Activated CD4-positive, alpha-beta T cell treated with anti-CD3 and anti-CD28 coated beads, Interleukin-2, amount 10 ng/mL, durations not matched to agents 7 days and 5 days (primary cell): ENCODE measurements at places on chromosomes 3 and 15.
A peak's percentile ranks its signal among the peaks of the same experiment; 100 is the strongest.

DNA sequence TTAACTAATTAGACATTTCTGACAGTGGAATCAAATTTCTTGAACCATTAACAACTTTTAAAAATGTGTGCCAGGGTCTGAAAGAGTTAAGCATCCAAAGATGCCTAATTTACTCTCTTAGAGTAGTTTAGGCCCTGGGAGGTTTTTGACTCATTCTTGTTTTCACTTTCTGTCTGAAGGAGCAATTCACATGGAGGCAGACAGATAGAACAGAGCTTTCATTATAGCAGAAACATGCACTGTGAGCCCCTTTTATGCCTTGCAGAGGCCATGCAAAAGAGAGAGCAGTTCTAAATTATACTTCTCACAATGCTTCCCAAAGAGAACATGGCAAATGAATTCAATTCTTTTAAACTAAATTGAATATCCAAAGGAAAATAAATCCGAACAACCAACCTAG is 554.8 kb downstream of the MFSD1 start:
- no peak for DNase-seq

DNA sequence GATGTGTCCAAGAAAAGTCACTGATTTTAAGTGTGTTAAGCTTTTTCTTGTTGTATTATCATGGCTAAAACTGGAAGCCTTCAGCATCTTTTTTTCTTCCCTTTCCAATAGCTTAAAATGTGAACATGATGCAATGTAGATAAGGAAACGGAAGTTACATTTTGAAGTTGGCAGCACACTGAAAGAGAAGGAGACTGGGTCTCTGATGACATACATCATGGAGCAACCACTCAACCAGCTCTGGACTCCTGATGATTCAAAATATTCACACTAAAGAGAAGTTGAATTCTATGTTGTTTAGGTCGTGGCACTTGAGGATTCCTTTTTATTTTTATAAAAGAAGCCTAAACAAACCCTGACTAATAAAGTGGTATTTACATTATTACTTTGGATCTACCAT is 488.3 kb upstream of the ALCAM start:
- no peak for DNase-seq

DNA sequence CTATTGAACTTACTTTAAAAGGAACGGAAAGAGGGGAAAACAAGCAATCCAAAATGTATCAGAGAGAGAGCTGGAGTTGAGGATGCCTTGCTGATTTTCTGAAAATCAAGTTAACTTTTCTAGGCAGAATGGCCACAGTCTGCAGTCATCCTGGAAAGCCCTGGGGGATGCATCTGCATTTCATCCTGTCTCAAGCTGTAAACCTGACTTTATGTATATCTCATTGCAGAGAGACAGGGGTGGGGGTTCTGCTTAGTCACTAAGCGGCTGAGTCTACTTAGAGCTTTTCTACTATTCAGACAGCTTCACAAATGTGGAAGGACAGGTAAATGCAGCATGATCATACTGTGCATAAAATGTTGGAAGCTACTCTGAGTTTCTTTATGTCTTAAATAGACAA is 41.4 kb downstream of the MRPS25 start:
- no peak for DNase-seq

- DNase-seq, result no peak
Measured at GRCh38 chr3:34793057-34793456, 846.3 kb upstream of the ARPP21 start.

DNA sequence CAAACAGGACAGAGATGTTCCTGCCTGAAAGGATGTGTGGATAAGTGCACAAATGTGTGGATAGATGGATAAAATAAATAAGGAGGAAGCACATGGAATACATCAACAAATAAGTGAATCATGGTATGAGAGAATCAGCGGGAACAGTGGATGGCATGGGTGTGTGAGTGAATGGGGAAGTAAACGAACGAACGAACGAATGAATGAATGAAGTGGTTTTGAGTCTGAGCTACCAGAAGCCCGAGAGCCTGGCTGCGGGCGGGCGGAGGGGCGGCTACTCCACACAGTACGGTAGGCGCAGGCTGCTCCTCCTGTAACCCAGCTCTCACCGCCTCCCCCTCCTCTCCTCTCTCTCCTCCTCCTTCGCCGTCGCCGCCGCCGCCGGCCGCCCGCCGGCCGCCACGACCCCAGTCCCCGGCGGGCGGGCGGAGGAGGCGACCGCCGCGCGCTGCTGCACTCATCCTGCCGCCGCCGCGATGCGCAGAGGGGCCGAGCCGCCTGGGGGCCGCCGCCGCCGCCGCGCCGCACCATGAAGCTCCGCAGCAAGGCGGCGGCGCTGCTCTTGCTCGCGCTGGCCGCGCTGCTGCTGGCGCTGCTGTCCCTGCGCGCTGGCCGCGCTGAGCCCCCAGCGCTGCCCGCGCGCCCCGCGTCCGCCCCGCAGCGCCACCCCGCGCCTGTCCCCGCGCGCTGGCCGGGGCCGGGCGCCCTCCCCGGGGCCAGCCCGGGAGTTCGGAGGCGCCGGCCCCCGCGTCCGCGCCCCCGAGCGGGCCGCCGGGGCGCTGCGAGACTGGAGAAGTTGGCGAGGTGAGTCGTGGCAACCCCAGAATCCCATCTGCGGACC is at the start of gene GXYLT2:
TSS of gene GXYLT2 (plus strand) at position 342 of the 841 bp plus-strand sequence. CDS start at position 530, 188 bp downstream.
- peak; percentile 20 for DNase-seq

DNA sequence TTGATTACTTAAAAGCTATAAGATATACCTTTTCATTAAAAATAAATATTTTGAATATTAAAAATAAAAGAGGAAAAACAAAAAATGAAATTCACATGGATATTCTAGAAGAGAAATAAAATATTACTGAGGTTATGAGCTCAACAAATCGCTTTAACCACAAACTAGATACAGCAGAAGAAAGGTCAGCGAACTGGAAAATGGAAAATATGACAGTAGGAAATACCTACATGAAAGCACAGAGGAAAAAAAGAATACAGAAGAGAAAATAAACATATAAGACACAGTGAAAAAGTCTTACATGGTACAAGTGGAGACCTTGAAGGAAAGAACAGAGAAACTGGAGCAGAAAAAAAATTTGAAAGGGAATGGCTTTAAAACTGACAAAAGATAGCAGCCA is 33.2 kb downstream of the SCAPER start:
- no peak for DNase-seq

DNA sequence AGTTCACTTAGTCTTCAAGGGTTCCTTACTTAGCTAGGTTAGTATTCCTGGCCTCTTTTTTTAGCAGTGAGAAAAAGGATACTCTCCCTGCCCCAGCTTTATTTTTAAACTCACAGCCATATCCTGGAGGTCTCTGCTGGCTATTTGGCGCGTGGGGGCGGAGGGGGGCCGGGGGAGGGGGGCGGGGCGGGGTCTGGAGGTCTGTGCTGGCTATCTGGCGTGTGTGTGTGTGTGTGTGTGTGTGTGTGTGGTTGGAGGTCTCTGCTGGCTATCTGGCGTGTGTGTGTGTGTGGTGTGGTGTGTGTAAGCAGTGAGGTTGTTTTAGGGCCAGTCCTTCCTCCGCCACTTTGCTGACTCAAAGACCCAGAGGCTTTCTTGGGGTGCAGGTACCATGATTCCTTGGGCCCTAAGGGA is 579 bp upstream of the PLAAT1 start:
- no peak for DNase-seq

DNA sequence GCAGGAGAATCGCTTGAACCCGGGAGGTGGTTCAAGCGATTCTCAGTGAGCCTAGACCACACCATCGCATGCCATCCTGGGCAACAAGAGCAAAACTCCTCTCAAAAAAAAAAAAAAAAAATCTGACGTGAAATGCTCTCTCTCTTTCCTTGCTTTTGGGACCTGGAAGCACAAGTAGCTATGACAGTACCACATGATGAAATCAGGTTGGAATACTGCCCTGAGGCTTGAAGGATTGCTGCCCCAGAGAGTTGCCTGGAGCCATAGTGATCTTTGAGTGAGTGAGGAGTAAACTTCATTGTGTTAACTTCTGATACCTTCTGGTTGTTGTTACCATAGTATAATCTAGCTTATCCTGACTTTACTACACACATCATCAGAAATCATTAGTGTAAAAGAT is 23.3 kb downstream of the AKAP13 start:
- DNase-seq, result no peak

DNA sequence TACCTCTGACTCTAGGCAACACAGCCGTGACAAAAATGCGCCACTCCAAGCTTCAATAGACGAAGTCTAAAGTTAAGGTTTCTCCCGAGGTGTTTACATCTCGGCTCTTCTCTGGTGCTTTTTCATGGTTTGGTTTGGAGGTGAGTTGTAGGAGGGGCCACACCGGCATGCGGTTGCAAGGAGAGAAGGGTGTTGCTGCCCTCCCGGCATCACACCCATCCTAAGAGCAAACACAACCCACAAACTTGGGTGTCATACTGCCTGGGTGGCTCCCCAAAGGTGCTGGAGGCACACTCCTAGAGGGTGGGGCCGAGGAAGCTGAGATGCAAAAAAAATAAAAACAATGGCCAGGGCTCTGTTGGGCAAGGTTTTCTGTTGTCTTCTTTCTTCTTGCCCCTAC is 225.2 kb upstream of the ICE2 start:
- DNase-seq, result peak; percentile 27

DNA sequence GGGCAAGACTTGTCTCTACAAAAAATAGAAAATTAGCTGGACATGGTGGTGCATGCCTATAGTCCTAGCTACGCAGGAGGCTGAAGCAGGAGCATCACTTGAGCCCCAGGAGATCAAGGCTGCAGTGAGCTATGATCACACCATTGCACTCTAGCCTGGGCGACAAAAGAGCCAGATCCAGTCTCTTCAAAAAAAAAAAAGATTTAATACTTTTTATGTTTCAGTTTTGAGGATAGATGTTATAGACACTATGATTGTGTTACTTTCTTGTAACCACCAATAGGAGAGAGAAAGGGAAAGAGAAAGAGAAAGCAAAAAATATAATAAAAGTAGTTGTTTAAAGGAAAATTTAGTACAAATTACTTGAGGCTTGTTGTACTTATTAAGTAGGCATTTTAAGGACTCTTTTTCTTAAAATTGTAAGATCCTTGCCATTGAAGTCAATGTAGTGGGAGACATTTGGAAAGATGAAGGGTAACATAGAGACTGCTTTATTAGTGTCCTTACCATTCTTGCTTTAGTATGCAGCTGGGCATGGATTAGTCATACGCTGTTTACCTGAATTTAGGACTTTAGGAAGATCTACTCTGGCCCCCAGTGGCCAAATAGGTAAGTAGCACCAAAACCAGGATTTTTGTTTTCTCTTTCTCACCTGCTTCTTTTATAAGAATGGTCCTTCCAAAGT is 35.1 kb upstream of the ZDHHC23 start:
- DNase-seq, result peak; percentile 53

DNA sequence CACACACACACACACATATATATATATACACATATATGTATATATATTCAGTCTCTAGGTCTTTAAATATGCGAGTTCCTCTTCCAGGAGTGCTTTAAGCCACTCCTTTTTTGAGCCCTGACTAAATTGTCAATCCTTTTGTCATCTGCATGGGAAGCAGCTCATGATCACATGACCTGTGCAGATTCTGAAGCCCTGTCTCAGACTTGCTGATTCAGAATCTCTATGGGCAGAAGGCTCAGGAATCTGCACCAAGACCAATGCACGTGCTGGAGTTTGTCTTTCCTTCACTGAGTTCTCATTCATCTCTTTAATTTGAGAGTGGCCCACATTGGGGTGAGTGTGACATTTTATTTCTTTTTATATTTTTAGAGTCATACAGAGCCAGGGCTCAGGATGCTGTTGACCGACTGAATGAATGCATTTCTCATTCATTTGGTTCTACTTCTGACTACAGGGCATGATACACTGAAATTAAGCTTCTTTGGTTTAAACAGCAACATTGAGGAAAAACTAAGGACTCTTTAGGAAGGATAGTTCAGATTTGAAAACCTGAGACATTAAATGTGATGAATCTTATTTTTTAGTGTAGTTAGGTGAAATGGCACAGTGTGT is 307.5 kb downstream of the EDEM1 start:
- DNase-seq, result no peak

DNA sequence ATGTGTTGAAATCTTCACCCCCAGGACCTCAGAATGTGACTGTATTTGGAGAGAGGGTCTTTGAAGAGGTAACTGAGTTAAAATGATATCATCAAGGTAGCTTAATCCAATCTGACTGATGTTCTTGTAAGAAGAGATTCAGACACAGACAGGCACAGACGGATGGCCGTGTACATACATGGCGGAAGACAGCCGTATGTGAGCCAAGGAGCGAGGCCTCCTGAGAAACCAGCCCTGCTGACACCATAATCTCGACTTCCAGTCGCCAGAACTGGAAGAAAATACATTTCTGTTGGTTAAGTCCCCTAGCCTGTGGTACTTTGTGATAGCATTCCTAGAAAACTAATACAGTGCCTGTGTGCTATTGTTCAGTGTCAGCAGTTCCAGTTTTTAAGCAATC is 73.6 kb downstream of the APBA2 start:
- no peak for DNase-seq

DNA sequence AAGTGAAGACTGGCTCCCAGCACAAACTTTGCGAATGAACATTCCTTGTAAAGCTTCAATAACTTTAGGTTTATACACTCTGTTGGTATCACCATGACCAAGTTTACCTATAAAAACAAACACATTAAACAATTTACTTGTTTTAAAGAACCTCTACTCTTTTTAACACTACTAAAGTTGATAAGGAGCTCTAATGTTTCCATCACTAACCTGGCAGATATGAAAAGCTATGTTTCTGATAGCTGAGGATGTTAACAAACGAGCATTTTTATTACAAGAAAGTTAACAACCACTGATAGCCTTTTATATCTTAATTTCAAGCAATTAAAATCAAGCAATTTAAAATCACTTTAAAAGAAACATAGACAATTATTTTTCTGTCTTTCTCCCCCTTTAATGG is 80.8 kb downstream of the HERC1 start:
- DNase-seq, result no peak

GRCh38 chr15:91369823-91370222 is 269.8 kb downstream of the SV2B start:
- DNase-seq, result no peak

DNA sequence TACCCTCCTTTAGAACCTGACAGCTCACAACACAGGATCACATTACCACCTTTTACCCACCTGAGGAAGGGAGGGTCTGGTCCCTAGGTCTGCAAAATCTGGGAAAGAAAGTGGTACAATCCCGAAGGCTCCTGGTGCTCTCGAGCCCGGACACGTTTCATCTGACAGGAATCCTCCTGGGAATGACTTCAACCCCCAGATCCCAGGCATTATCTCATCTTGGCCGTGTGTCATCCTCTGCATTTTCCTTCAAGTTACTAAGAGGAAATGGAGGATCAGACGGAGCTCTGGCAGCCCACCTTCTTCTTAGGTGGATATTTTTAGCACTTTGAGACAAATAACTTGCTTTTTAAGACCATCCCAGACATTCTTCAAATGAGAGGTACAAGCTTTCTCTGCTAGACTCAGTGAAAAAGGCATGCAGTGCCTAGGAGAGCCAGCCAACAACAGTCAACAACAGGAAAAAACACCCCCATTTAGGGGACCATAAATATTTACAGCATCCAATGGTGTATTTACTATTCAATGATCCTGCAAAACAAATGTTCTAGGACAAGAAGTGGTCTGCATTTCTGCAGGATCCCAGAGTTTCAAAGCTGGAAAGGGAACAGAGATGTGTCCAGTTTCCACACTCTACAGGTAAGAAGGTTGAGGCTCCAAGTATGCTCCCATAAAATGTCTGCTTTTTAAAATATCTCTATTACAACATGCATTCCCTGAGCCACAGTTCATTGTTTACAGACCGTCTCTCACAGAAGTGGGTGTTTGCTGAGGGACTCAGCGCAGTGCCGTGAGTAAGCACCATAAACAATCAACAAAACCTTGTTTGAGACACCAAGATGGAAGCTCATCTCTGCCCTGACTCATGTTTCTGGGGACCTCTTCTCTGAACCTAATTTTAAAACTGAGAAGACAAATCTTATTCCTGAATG is 38.3 kb upstream of the ARHGEF3 start:
- no peak for DNase-seq
